ENCODE measurements at places on chromosomes 1 and 21.

- DNase-seq, result no peak
These were observed 54.9 kb upstream of the RUNX3 start for GRCh38 chr1:24984800-24985522.

DNA sequence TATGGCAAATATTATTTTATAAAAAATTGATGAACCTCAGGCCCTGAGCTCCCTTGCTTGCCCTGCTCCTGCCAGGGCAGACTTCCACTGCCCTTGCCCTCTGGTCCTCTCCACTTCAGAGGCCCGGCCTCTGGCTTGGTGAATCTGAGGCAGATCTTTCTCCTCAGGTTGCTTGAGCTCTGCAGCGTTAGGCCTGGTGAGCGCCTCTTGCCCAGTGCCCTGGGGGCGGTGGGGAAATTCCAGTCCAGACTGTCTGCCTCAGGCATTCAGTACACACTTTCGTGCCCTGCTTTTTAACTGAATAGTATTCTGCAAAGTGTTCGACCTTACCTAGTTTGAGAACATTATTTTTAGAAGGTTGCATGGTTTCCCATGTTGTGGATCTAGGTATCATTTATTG, 98.2 kb downstream of the PCBP3 start:
- DNase-seq, result peak; percentile 29

DNA sequence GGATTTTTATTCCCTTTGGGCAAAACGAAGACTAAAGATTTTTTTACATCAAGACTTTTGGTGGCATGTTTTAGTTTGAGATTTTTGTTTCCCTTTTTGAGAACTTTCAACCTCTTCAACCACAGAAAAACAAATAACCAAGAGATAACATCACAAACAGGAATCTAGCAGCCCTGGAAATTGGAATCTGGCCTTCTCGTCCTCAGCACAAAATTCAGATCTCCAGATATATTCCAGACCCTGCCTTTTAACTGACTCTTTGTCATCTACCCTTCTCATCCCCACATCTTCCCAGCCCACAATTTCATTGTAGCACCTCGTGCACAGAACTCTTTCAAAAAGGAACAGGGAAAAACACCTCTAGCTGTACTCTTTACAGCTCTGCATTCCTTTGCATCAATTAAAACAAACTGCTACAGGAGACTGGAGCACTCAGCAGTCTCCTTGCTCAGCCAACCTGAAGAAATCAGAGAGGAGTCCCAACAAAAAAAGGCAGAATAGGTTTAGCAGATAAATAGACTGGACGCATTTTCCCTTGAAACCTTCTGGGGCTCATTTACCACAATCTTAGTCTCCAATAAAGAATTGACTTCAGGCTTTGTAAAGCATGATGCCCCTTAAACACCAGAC, 251.0 kb downstream of the TTLL7 start:
- no peak for DNase-seq

DNA sequence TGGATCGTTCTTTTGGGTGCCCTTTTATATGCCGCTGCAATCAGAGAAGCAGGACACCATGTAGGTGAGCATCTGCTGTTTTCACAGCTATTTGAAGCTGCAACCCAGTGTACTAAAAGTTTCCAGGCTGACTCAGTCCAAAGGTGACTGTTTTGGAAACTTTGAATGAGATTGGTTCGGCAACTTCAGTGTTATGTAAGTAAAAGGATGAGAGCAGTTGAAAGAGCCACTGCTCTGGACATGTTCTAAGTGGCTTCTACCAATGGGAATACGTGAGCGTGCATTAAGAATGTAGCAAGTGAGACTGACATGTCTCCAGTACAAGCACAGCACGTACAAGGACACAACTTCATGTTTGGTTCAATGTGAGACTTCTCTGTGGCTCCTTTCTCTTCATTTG, 55.6 kb downstream of the DDR2 start:
- no peak for DNase-seq

DNA sequence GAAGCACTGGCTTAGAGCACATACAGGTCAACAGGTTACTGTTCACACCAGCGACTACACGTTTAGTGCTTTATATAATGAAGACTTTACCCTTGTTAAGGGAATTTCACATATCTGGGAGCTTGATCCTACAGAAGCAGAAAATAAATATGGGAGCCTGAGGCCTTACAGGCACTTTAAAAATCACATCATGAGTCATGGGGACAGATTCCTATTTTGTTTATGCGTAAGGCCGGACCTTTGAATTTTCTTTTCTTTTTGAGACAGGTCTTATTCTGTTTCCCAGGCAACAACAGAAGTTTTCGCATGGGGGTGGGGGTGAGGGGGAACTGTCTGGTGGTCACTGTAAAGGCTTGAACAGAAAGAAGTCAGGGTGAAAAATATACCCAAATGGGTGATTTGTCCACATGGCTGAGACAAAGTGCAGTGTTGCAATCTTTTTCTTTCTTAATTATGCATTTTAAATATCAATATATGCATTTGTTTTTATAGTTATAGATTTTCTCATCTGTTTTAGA, 276.7 kb downstream of the KCNH1 start:
- no peak for DNase-seq

Measured in stimulated activated CD4-positive, alpha-beta T cell treated with anti-CD3 and anti-CD28 coated beads, Interleukin-4, amount 100 ng/mL, for 1 hour (primary cell).